ENCODE measurements at places on chromosomes 12 and 14.
A peak's percentile ranks its signal among the peaks of the same experiment; 100 is the strongest.

DNA sequence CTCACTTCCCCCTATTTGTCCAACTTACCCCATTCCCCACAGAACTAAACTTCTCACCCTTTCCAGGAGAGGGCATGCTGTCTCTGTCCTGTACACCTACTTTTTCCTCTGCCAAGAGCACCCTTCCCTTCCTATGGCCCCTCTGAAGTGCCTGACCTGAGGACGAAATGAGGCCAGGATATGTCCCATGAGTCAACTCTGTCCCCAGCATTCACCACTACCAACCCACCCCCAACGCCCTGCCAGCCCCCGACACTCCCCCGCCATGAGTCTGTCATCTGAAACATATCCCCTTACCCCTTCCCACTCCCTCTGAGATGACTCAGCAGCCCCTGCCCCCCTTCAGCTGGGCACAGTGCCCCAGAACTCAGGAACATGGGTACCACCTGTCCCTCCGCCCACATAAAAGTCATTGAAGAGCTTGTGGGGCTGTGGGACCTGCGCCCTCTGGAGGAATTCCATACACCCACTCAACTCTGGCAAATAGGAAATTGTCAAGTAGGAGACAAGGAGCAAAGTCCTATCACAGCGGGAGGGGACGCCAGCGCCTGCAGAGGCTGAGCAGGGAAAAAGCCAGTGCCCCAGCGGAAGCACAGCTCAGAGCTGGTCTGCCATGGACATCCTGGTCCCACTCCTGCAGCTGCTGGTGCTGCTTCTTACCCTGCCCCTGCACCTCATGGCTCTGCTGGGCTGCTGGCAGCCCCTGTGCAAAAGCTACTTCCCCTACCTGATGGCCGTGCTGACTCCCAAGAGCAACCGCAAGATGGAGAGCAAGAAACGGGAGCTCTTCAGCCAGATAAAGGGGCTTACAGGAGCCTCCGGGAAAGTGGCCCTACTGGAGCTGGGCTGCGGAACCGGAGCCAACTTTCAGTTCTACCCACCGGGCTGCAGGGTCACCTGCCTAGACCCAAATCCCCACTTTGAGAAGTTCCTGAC, 26.3 kb downstream of the ITGA7 start:
- DNase-seq, result no peak

DNA sequence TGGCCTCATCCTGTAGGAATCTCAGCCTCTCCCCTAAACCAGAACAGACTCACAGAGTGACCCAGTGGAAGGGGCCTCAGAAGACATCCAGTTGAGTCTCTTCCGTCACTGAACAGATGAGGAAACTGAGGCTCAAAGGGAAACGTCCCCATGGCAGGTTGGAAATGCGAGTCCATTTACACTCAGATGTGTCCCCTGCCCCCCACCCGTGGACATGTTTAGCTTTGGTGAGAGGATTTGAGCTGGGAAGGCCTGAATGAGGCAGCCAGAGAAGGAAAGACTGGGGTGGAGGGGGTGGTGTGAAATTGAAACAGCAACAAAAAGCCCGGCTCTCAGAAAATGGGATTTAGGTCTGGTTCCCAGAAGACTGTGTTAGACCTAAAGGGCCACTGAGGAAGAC, 1.7 kb downstream of the FAIM2 start:
- no peak for DNase-seq

GRCh38 chr12:89947437-89948270, 239.0 kb upstream of the ATP2B1 start:
- no peak for DNase-seq

DNA sequence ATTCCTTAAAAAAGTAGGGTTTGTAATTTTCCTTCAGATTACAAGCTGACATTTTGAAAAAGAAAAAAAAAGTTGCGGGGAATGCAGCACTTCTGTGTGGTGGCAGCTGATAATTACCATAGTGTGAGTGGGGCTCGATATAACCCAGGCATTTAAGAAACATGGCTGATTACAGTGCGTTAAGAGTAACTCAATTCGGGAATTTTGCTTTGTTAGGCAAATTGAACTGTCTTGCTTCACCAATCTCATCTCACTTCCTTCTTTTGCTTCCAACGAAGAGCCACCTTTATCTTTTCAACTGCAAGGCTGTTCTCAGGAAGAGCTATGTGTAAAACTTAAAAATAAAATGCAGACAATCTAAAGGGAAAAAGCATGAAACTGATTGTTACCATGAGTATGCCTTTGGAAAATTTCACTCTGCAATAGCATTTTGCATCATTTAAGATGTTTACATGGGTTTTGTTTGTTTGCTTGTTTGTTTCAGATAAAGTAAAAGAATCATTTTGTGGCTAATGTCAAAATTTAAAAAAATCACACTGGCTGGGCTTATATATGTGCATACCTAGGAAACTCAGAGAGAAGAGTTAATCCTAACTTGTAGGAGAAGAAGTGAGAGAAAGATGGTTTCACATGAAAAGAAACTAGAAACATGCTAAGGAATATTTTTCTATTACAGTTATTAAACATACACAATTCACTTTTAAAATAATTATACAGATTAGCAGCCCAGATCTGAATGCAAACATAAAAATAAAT, 295.9 kb upstream of the ATP2B1 start:
- DNase-seq, result no peak

GRCh38 chr14:74647678-74648461, 35.8 kb upstream of the LTBP2 start:
- no peak for DNase-seq

- no peak for DNase-seq
These were observed 932.3 kb downstream of the DIO2 start for GRCh38 chr14:79278798-79279644.

- peak; percentile 21 for DNase-seq
These were observed 2.0 kb downstream of the INTS13 start for GRCh38 chr12:26935636-26936378.

- peak; percentile 52 for DNase-seq
These were observed 134.6 kb downstream of the CACNA1C start for GRCh38 chr12:2187195-2187945.

- DNase-seq, result no peak
These were observed 43.5 kb upstream of the NOS1 start for GRCh38 chr12:117404940-117405339.

DNA sequence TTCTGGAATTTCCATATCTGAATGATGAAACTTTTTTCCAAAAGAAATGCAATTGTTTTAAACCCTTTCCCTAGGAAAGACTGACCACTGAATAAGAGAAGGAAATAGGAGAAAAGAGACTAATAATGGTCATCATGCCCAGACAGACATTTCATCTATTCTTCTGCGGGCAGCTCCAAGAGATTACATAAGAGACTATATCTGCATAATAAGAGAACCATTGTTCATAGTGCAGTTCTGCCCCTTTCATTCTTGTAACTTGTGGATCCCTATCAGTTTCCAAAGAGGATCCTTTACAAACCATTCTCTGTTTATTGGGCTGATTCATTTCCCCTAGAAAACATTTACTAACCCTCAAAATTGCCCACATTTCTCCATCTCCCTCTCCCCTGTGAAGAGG, 197.8 kb downstream of the FSCB start:
- no peak for DNase-seq

Data from NAMALWA (cell line).